Skin of body (tissue), 3 donors: ENCODE measurements at places on chromosomes 7 and 10. TPM values are rescaled to one million over a fixed set of nuclear protein-coding genes. Genes with fewer than 3 reads are reported as not detected.

- DNase-seq: no peak
These were observed 21.2 kb downstream of the GLCCI1 start for GRCh38 chr7:7989616-7990440.

DNA sequence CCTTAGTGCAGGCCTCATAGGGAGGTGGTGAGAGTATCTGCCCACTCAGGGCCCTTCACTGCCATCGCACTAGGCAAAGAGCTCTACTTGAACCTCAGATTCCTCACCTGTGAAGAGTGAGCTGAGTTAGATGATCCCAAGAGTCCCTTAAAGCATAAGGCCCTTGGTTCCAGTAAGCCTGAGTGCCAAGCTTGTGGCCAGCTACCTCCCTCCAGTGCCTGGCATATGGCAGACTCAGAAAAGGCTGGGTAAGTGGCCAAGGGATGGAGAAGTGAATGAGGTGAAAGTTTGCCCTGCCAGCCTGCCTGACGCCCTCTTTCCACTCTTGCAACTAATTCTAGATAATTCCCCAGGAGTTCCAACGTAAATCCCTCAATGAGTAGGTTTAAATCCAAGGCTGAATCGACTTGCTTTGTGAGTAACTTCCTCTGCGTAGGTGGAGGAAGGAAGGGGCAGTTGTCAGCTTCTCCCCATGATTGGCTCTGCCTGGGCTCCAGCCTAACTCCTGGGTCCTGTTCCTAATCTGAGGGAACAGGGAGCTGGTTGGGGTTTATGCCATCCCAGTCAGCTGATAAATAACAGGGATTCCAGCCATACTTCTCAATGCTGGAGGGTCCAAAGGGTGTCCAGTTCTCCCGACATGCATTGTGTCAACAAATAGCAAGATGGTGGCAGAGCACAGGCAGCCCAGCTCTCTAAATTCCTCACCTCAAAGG lies 14.2 kb downstream of the DUSP5 start:
- no peak for DNase-seq

GRCh38 chr10:132983252-132984007 lies 41.1 kb upstream of the CFAP46 start:
- DNase-seq: no peak

DNA sequence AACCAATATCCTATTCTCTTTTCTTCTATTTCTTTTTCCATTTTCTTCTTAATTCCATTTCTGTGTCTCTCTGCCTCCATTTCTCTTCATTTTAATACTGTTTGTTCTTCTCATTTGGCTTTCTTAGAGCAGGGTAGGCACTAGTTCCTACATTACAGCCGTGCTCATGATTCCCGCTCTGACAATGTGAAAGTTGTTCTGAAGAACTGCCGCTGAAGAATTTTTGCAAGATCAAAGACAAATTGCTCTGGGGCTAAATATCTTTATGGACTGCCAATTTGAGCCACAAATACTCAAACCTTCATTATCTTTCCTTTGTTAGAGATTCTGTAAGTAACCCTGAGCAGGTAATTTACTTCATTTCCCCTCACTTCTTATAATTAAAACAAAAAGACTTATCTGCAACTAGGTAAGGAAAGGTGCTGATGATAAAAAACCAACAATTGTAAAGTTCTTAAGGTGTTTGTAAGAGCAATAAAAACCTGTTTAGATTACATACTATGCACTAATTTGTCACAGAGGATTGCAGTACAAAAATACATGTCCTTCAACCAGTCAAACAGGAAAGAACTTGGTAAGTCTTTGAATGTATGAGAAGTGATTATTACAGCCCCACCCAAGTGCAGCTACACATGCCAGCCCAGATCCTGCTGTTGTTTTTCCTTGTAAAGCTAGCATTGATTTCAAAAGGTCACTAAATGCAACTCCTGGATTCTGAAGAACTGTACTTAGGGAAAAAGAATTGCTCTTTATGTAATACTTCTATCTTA lies 127.5 kb downstream of the COL28A1 start:
- DNase-seq: peak; percentile 6

DNA sequence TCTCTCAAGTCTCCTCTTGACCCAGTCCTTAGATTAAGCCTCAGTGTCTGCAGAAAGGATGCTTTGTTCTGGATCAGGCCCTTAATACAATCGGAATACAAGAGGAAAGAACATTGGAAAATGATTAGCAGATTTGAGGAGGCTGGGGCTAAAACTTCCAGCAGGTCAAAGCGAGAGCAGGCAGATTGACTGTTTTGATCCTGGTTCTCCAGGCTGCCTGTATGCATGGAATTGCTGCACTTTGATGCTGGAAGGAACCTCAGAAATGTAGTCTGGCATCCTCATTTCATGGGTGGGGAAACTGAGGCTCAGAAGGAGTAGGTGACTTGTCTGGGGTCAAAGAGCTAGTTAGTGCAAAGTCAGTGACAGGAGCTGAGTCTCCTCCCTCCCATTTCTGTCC lies 202.8 kb downstream of the EMX2 start:
- DNase-seq: no peak

DNA sequence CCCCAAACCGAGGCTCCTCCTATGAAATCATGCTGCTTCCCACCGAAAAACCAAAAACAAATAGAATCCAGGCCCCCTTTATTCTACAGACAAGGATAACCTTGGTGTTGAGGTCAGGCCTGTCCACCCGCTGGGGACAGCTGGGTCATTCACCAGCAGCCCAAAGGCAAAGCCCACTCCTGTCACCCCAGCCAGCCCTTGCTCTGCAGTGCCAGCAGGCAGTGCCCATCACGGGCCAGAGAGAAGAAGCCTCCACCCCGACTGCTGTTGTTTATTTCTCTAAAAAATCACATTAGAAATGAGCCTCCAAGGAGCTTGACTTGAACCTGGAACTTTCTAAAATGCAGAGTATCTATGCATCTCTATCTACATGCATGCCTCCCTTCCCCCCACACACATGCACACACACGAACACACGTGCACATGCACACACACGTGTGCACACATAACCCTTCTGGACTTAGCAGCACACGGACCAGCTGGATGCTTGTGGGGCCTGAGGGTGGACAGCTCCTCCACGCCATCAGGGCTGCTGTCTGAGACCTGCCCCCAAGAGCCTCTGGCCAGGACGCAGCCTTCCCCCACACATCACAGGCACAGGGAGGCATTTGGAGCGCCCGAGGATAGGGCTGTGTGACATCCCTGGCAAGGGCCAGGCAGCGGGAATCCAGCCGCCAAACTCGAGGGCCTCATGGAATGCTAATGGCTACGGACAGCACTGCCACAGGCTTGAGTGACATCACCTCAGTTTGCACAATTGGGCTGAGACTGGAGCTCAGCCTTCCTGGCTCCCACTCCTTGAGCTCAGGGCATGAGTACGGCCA lies 22.8 kb downstream of the PRKAG2 start:
- DNase-seq: no peak

DNA sequence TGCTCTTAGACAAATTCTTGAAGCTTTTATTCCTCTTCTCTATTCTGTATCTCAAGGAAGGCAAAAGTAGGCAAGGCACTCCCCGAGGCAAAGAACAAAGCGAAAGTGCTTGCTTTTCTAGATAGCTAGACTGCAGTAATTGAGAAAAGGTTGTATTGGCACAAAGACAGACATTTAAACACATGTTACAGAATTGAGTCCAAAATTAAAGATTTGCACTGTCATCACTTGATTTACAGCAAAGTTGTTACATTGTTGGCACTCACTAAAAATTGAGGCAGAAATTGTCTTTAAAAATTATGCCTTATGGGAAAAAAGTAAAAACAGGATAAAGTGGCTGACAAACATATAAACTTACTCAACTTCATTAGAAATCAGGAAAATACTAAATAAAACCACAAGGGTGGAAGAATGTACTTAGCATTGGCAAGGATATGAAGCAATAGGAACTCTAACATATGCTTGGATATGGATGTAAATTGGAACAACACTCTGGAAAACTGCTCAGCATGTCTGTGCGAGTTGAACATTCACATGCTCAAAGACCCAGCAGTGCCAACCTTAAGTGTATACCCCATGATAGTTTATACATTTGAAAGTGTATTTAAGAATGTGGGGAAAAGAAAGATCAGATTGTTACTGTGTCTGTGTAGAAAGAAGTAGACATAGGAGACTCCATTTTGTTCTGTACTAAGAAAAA lies 491.3 kb downstream of the GLRX3 start:
- peak; percentile 77 for DNase-seq

- no peak for DNase-seq
These were observed 79.3 kb upstream of the ZNF716 start for GRCh38 chr7:57370739-57371098.

Gene TAS2R41
- total RNA-seq: not detected
